ENCODE measurements at places on chromosomes 5 and 9.

- DNase-seq = no peak
Measured at GRCh38 chr5:160054831-160055230, 45.9 kb downstream of the TTC1 start.

DNA sequence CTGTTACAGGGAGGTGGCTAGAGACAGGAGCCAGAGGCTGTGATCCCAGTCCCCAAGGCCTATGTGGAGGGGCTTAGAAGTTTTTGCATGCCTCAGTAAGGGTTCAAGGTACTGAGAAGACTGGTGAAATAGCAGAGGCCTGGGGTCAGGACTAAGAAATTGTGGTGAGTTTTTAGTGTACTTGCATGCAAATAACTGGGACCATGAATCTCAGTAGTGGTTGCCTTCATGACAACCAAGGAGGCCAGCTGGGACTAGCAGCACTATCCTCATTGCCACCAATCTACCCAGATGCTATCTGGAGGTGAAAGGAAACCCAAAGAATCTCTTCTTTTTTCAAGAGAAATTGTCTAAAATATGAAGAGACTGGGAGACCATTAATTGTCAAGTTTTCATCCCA is 395.1 kb downstream of the CETN3 start:
- no peak for DNase-seq

DNA sequence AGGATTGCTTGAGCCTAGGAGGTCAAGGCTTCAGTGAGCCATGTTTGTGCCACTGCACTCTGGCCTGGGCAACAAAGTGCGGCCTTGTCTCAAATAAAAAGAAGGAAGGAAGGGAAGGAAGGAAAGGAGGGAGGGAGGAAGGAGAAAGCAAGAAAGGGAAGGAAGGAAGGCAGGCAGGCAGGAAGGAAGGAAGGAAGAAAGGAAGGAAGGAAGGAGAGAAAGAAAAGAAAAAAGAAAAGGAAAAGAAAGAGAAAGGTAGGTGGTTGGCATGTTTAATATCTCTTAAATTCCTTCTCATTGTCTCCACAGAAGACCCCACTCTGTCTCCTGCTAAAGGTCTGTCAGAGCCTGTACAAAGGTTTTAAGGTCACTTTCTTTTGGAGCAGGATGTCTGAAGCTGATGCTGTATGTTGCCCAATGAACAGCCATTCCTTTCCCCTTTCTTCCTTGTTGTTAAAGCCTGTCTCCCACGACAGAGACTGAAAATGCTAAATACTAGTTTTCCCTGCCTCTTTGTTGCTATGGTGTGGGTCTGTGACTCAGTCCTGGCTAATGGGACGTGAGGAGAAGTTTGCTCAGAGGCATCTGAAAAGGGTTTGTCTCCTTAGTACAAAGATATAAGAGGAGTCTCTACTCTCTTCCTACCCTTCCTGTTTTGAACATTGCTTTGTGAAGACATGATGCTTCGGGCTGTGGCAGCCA is 213.3 kb downstream of the PCSK1 start:
- DNase-seq = no peak

GRCh38 chr5:157312492-157312891 is 46.6 kb downstream of the CYFIP2 start:
- peak; percentile 80 for DNase-seq

- DNase-seq = no peak
Measured at GRCh38 chr5:134242146-134242545, 16.3 kb upstream of the PPP2CA start.

DNA sequence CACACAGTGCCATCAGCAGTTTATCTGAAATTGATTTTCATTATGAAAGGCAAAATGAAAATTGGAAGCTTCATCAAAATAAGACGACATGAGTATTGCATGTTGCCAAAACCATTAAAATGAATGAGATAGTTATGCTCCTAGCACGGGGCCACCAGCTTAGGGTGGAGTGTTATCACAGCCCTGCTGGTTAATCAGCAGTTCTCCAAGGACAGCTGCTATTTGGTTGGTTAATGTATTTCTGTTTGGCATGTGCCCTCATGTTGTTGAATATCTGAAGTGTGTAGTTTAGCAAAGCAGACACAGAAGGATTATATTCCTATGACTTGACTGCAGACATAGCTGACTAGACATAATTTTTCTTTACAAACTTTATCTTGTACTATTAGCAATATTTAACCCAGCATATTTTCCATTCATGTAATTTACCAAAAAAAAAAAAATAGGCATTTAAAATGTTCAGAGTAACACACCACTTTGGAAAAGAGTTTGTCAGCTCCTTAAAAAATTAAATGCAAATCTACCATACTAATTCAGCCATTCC is 98.6 kb upstream of the PIK3R1 start:
- DNase-seq = no peak

- no peak for DNase-seq
Measured at GRCh38 chr5:135332519-135333150, 66.4 kb downstream of the MACROH2A1 start.

DNA sequence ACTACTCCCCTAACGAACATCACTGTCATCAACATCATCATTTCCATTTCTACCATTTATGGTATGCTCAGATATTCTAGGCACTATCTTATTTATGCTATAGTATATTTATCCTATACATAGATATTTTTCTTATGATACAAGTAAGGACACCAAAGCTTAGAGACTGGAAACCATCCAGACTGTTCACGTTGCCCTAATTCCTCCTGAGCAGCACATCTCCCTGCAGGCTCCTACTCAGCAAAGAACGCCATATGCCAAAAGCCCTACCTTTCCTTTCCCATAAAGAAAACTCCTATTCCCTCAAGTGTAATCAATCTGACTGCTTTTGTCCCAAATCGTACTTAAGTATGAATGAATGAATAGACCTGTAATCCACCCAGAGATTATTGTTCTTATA is 247.0 kb downstream of the PRELID2 start:
- DNase-seq = no peak

DNA sequence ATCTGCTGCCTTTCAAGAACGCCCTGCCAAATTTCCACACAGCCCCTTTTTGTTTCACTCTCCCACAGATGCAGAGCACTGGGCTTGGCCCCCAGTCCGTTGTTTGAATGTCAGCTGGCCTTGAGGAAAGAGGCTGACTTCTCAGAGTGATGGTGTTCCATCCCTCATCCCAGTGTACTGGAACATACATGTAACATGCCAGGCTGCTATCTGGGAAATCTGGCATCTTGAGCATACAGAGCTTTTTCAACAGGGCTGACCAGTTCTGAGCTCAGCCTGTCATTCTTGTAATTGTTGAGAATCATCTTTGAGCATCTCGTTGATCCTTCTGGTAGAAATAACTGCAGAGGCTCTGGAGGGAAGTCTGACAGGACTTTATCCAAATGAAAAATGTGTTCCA is 2.8 kb downstream of the GALNT10 start:
- DNase-seq = no peak

GRCh38 chr5:89289604-89290003 is 406.6 kb upstream of the MEF2C start:
- DNase-seq = no peak

DNA sequence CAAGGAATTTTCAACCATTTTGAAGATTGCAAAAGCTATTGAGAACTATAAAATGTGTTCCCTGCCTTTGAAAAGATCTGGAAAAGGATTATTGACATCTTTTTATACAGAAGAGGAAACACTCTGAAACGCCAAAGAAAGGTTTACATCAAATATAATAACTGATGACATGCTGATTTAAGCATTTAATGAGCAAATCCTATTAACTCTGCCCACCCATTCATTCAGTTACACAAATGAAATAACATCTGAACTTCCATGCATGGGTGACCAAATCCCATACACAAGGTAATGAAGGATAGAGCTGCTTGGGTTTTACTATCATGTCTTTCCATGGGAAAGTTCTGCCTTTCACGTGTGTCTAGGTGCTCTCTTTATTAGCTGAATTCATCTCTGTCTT is 589.4 kb upstream of the WWC1 start:
- DNase-seq = no peak

GRCh38 chr9:93636172-93636661 is 59.8 kb downstream of the PHF2 start:
- no peak for DNase-seq

DNA sequence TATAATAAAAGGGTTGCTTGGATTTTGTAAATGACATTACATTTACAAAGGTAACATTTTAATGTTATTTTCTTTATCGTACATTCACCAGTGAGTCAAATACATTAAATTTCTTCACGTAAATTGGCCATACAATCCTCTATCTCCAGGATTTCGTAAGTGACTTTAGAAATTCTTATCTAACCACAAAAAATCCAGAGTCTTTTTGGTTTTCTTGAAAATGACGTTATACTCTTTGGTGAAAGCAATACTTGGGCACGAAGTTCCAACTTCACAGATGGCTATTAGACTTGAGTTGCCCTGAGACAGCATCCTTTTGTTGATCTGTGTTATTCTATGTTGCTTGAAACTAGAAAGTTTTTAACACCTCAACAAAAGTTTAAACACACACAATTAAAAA is 87.4 kb upstream of the CDH10 start:
- DNase-seq = no peak

GRCh38 chr9:113695440-113695851 is 180.7 kb upstream of the ZNF618 start:
- no peak for DNase-seq

DNA sequence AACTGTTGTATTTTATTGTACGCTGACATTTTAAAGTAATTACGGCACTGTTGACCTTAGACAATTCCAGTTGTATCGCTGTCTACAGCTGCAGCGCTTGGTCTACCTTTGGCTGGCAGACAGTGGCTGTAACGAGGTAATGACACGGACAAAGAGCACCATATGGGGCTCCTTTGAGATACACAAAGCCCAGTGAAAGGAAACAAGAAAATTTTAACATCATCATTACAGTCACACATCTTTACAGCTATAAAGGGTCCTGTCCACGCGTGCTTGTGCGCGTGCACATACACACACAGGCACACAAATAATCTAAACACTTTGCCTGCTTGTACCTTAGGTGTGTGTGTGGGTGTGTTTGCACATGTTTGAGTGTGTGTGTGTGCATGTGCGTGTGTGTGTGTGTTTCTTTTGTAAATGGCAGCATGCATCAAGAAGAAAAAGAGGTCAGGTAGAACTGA is 946.0 kb downstream of the NR2F1-AS1 start:
- DNase-seq = no peak

- DNase-seq = no peak
Measured at GRCh38 chr5:21663082-21663481, 1190.1 kb downstream of the CDH12 start.

DNA sequence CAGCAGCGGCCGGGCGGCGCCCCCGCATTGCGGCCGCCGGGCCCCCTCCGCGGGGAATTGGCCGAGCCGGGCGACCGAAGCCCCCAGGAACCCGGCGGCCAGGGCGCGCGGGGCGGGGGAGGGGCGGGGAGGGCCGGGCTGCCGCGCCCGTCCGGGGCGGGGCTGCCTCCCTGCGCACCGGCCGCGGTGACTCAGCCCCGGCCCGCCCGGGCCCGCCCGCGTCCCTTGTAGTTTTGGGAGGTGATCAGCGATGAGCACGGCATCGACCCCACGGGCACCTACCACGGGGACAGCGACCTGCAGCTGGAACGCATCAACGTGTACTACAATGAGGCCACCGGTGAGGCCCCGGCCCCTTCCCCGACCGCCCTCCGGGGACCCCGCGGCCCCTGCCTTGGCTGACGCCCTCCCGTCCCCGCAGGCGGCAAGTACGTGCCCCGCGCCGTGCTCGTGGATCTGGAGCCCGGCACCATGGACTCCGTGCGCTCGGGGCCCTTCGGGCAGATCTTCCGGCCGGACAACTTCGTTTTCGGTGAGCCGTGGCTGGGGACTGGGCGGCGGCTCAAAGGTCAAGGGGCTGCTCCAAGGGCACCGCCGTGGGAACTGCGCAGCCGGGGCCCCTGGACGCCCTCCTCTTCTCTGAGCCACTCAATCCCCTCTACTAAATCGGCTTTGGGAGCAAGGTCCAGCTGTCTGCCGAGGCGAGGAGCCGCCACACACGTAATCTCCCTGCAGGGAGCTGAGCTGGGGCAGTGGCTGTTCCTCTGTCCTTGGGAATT is 592 bp downstream of the TUBB4B start:
- DNase-seq = peak; percentile 79

GRCh38 chr9:131407717-131408195 is 13.9 kb downstream of the PRRC2B start:
- DNase-seq = peak; percentile 77

GRCh38 chr9:96484521-96484931 is 34.6 kb downstream of the HABP4 start:
- DNase-seq = no peak

- no peak for DNase-seq
Measured at GRCh38 chr5:14227513-14227912, 84.4 kb downstream of the TRIO start.

DNA sequence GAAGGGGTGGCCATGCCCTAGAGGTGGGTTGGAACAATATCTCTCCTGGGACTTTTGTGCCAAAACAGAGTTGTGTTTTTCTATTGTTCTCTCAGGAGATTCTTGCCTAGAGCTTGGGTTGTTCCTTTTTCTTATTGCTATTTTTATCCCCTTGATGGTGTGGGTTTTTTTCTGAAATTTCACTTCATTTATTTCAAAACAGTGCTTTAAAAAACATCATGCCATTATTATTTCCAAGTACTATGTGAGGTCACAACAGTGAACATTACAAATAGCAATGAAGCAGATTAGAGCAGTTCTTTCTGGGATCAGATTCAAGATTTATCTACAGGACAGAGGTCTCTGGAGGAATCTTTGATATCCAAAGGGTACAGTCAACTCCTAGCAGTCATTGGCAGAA is 76.6 kb downstream of the ACTBL2 start:
- DNase-seq = no peak

DNA sequence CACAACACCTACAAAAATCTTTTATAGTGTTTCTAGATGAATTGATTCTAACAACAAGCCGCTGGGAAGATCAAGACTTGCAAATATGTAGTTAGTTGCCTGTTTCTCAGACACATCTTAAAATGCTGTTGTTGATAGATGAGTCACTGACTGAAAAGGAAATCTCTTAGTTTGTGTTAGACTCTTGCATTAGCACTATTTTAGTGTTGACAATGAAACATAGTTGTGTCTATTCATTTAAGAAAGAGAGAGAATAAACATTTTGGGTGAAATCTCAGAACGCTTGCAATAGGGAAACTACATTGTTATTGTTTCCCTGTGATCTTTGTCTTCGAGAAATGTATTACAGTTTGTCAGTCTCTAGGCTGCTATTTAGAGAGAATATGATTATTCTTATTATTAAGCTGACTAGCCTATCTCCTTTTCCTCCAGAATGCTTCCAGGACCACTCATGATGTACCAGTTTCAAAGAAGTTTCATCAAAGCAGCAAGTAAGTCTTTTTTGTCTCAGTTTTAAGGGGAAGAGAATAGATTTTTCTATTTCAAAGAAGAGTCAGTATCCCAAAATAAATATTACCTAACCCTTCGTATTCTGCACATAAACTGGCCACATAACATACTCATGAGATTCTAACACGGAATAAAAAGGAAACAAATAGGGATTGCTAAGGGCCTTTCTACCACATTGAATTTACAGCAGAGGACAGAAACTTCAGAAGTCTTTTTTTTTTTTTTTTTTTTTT is 285.6 kb downstream of the ARHGAP26 start:
- DNase-seq = no peak

- DNase-seq = no peak
Measured at GRCh38 chr9:36935332-36935731, 98.7 kb downstream of the PAX5 start.

- no peak for DNase-seq
Measured at GRCh38 chr5:165334201-165334600, 1828.8 kb downstream of the MAT2B start.

All from CD8-positive, alpha-beta T cell (primary cell).